ENCODE measurements at places on chromosomes 13 and 19. TPM values are rescaled to one million over a fixed set of nuclear protein-coding genes. Genes with fewer than 3 reads are reported as not detected.

Gene CEBPA
- 4.7 TPM for polyA plus RNA-seq

DNA sequence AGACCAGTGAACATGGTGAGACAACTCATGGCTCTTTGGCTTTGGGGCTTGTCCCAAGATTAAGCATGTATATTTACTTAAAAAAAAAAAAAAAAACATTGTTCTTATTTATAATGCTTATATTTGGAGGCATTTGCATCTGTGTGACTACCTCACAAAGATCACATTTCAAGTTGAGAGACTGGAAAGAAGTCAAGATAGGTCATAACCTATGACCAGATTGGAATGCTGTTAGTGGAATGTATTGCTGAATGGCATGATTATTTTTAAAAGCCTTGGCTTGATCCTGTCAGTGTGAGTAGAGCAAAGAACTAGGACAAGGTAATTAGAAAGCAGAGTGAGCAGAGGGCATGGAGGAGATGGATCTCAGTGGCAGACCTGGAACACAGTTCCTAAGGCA is 214.6 kb downstream of the OXGR1 start:
- no peak for DNase-seq

GRCh38 chr13:36918246-36919131 is 1.5 kb downstream of the SMAD9 start:
- DNase-seq: no peak

Gene USP12
- 24.3 TPM for polyA plus RNA-seq

Gene GGACT
- polyA plus RNA-seq: 9.8 TPM

Data from testis (tissue), 5 donors.